SK-N-SH (cell line): ENCODE measurements at places on chromosomes 2 and 18. TPM values are rescaled to one million over a fixed set of nuclear protein-coding genes. Genes with fewer than 3 reads are reported as not detected.

- no peak for DNase-seq
Measured at GRCh38 chr2:122519821-122520611, 764.6 kb downstream of the TSN start.

C2orf80 gene
- polyA plus RNA-seq = not detected in 2 replicates

DNA sequence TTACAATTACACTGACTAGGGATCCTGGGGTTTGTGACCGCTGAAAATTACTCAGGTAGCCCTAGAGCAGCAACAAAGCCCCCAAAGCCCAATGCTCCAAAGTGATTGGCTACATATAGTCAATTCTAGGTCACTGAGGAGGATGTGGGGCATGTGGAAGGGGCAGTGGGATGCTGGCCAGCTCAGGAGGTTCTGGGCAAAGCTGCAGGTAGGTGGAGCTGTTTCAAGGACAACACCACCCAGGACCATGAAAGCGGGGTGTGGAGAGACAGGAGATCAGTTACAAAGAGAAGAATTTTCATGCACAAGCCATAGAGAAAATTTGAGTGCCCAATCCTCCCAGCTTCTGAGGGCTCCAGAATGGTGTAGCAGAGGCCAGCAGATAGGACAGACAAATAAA, 75.0 kb upstream of the CCDC85A start:
- DNase-seq = no peak

- DNase-seq = no peak
Measured at GRCh38 chr2:191705084-191705483, 27.1 kb downstream of the NABP1 start.

DNA sequence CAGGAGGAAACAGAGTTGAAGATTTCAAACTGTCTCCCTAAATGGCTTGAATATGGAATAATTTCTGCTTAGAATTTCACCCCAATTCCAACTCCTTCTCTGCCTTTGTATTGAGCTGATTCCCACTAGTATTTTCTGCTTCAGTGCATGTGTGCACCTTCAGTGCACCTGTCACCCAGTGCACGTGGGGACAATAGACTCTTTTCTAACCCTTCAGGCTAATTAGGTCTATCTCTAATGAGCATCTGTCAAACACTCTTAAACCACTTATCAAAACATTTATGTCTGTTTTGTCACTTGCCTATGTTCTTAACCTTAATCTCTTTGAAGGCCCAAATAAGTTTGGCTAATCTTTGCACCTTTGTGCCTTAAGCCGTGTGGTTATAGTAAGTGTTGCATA, 232.0 kb upstream of the NETO1 start:
- no peak for DNase-seq

DNA sequence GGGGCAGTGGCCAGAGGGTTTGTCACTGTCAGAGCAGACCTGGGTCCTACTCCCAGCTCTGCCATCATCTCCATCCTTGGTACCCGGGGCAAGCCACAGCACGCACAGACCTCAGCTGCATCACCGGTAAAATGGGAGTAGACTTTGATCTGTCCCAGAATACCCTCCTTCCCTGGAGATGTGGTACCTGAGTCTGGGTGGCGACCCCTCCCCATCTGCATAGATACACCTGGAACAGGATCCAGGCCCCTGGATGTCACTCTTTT, 64.0 kb downstream of the ZFP36L2 start:
- DNase-seq = no peak

NFATC1 gene
- 0.02 TPM in 1 of 2 replicates, not detected in the other for polyA plus RNA-seq

DNA sequence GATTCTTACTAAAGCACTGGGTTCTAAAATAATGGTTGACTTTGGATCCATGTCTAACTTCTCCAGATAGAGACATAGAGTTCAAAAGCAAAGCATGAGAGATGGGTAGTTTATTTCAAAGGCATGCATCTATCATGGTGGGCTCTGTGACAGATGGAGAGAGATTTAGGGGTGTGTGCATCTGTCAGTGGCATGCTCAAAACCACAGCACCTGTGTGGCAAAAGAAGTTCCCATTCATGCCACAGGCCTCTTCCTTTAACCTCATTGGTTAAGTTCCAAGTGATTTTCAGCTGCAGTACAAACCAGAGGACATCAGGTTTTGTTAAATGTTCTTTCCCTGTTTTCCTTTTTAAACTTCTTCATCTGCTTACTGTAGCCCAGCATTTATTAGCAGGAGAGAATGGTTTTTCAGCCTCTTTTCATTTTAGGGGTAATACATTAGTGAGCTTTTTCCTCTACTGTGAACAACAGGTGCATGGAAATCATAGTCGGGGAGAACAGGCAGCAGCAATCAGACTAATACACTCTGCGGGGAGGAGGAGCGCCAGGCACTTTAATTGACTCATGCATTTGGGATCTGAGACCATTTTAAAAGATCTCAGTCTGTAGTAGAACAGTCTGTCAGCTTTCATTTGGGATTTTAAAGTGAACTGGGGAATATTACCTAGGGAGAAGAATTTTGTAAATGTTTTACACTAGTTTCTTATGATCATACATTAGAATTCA, 52.4 kb upstream of the UPP2 start:
- DNase-seq = no peak

DNA sequence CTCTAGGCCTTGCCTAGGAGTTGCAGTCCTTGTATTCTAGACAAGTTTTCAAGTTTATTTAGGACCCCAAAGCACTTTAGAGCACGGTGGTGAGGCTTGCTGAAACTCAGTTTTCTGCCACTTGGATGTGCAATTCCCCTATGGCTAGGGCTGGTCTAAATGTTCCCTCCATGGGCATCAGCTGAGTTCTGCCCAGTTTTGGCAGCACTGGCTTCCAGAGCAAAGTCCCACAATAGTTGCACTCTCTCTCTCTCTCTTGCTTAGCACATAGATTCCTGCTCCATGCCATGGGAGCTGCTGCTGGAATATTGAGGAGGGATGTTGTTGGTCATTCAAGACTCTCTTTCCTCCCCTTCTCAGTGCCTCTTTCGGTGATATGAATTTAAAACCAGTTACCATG, 760.2 kb upstream of the SLC39A10 start:
- DNase-seq = no peak
